ENCODE measurements at places on chromosomes 1 and 21.

- peak; percentile 26 for DNase-seq
Observed at GRCh38 chr1:27575840-27576331, 28.1 kb downstream of the AHDC1 start.

- no peak for DNase-seq
Observed at GRCh38 chr21:45801129-45801964, 157.8 kb downstream of the PCBP3 start.

- DNase-seq = no peak
Observed at GRCh38 chr1:230906226-230906625, 37.9 kb upstream of the C1orf198 start.

DNA sequence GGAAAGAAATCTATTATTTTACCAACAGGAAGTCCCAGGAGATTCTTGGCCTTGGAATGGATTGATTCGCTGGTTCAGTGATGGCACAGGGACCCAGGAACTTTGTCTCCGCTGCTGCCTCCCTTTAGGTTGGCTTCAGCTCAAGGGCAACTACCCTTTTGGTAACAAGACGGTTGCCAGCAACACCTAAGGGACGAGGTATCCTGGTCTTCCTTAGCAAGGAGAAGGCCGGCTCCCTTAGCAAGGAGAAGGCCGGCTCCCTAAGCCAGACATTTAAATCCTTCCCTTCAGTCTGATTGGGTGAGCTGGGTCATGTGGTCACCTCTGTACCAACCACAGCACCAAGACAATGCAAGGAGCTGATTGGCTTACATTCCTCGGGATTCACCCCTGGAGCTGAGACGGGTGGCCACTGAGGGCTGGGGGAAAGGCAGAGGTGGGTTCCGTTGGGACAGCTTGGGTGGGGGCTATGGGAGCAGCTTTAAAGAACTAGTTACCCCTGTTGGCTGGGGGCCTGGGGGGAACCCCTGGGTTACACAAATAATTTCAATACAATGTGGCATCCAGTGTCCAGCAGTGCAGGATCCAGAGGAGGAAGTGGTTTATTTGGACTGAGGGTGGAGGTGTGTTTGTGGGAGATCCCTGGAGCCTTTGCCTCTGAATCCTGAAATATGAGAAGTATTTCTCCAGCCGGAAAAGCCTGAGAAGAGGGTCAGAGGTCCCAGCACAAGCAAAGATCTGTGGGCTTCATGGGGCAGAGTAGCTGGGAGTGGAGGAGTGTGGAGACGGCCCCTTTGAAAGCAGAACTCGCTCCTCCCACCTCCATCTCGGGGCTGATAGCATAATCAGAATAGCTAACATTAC, 20.7 kb upstream of the CLIC4 start:
- peak; percentile 72 for DNase-seq

GRCh38 chr21:39660191-39660980, 47.6 kb downstream of the B3GALT5 start:
- peak; percentile 96 for DNase-seq

DNA sequence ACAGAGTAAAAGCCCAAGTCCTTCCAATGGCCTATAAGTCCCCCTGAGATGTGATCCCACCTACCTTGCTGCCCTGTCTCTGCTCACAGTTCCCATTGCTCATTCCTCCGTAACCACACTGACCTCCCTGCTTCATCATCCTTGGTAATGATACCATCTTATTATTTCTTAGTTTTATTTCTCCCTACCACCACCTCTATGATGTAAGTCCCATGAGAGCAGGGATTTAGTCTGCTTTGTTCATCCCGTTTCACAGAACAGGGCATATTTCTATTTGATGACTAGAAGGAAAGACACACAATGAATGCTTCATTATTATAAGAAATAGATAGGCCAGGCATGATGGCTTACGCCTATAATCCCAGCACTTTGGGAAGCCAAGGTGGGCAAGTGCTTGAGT, 22.5 kb downstream of the NIBAN1 start:
- no peak for DNase-seq

DNA sequence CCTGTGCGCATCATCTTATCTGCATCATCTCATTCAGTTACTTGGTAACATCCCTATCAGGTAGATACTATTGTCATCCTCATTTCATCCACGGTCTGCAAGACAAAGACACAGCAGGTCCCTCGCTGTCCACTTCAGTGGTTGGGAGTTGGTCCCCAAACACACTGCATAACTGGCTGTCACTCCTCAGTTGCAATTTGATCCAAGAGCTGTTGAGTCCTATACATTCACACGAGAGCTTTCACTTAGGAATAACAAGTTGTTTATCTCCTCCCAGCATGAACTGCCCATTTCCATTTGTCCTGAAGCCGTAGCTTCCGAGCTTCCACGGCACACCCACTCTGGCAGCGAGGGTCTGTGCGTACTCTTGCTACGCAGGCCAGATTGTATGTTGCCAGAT, 472.0 kb downstream of the CAMTA1 start:
- DNase-seq = no peak

DNA sequence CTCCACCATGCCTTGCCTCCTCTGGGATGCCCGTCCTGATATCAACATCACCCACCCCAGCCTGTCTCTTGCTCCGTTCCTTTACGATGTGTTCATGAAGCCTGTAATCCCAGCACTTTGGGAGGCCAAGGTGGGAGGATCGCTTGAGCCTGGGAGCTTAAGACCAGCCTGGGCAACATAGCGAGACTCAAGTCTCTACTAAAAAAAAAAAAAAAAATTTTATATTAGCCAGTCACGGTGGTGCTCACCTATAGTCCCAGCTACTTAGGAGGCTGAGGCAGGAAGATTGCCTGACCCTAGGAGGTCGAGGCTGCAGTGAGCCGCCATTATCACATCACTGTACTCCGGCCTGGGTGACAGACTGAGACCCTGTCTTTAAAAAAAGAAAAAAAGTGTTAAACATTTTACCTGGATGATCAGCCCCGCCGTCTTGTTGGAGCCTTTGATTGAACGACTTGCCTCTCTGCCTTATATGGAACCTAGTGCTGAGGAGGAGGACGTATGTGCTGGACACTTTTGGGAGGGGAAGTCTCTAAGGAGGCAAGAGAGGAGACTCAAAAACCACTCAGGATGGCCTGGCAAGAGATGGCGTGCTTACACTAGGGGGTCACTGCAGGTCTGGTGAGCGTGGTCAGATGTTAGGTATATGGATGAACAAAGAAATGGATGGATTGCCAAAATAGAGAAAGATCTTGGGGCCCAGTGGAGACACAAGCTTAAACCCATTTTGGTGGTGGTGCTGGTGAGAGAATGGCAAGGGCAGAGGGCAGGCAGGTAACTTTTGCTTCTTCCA, 80.5 kb upstream of the IFFO2 start:
- DNase-seq = no peak

- DNase-seq = no peak
Observed at GRCh38 chr1:223639331-223639749, 26.2 kb downstream of the CAPN8 start.

DNA sequence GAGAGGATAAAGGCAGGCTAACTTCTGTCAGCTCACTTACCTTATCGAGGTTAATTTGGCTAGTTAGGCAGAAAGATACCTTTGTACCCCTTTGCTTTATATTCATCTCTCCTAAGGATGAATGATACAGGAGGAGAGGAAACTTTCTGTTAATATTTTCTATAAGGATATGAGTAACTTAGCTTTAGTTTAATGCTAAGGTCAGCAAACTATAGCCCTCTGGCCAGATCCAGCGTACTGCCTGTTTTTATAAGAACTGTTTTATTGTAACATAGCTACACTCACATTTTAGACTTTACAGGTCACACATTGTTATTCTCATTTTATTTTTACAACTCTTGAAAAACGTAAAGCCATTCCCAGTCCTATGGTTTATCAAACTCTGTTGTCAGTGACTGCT, 18.1 kb downstream of the DHX9 start:
- DNase-seq = no peak

DNA sequence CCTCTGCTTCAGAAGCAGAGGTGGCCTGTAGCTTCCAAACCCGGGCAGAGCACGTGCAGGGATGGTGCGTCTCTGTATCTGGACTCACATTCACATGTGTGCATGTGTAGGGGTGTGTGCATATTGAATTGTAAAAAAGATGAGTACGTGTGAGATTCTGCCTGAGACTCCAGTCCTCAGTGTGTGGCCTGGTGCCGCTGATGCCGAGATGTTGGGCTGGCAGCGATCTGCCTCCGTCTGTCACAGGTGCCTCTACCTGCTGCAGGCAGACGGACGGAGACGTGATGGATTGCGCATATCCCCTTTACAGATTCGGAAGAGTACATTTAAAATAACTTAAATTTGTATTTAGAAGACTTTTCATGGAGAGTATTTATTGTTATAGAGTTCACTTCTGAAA, 53.6 kb downstream of the ADARB1 start:
- no peak for DNase-seq

GRCh38 chr1:34188418-34188817, 11.7 kb downstream of the C1orf94 start:
- DNase-seq = no peak

- DNase-seq = no peak
Observed at GRCh38 chr1:156963621-156964020, 43.2 kb downstream of the LRRC71 start.

GRCh38 chr1:20725189-20726117, 7.0 kb downstream of the SH2D5 start:
- DNase-seq = no peak

DNA sequence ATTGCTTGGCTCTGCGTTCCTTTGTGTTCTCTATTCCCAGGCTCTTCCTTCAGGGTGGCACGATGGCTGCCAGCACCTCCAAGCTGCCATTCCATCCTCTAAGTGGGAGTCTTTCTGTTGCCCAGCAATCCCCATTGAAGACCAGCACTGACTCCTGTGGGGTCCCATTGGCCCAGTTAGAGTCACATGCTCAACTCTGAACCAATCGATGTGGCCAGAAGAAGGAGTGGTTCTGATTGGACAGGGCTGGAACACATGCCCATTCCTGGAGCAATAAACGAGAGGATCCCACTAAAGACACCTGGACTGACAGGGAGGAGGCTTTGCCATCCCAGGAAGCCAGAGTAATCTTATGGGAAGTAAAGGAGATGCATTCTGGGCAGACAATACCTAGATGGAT, 97.2 kb upstream of the IGSF21 start:
- DNase-seq = no peak

- no peak for DNase-seq
Observed at GRCh38 chr1:93758842-93759515, 77.3 kb upstream of the BCAR3 start.

DNA sequence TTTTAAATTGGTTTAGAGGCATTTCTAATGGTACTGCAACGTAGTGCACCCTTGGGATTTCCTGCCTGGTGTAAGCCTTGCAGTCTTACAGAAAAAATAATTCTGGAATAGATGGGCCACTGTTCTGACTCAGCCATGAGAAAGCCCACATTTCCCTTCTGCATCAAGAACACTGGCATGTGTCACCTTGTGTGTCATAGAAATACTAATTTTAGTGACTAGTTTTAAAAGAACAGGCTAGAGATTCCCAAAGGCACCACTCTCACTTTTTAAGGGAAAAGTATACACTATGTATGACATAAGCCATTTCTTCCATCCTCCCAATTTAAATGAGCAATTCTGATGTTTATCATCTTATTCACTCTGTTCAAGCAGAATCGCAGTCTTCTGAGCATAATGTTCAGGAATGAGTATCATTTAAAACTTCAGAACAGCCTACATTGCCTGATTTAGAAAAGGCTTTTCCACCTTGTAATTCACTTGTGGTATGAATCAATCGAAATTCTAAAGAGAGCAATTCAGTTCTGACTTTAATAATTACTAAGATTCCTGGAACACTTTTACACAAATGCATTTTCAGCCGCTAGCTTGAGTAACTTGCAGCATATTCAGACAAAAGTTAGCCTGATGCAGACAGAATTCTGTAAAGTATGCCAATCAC, 18.8 kb downstream of the RGS13 start:
- DNase-seq = no peak

DNA sequence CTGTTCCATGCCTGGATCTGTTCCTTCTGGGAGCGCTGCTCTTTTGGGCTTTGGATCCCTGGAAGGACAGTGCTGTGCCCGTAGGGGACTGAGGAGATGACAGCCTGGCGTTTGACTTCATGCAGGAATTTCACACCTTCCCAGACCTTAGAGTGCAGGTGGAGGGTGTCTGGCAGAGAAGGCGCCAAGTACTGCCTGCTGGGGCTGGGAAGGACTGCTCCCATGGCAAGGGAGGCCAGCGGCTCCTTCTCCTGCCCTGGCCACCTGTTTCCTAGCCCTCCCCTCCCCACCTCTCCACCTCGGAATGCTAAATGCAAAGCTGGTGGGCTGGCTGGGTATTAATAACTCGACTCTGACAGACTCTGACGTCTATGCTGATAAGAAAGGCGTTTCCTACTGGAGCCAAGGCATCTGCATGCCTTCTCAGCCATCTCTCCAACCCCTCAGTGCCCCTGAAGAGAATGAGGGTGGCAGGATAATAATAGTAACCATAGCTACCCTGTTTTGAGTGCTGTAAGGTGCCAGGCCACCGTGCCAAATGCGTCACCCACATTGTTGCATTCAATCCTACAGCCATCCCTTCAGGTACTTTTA, 17.5 kb upstream of the PDIK1L start:
- DNase-seq = no peak

GRCh38 chr1:7616953-7617352, 154.1 kb upstream of the VAMP3 start:
- no peak for DNase-seq

DNA sequence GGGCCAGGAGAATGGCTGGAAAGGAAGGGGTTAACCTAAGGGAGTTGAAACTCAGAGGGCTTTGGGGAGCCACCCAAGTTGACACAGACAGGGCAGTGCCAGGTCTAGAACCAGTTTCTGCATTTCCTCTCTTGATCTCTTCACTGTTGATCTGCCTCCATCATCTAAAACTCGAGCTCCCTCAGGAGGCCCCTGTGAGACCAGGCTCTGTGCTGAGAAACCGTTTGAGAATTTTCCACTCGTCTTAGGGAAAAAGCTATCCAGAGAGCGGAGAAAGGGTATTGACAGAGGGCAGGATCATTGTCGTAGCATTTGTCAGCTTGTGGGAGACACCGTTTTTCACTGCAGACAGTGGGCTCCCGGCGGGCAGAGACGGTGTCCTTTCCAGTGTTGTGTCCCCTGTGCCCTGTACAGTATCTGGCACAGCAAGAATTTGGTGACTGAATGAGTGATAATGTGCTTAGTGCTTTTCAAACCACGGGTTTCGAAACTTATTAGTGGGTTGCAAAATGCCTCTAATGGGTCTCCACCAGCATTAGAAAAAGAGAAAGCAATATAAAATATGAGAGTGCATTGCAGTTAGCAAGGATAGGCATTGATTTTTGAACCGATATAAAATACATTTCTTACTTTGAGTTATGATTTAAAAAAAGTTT, 31.1 kb downstream of the PROK1 start:
- no peak for DNase-seq

- peak; percentile 86 for DNase-seq
Observed at GRCh38 chr1:209176866-209177430, 406.6 kb upstream of the CAMK1G start.

GRCh38 chr21:32120230-32120629, 158.6 kb downstream of the MIS18A start:
- no peak for DNase-seq

GRCh38 chr1:117620440-117620839, 14.6 kb downstream of the TENT5C start:
- no peak for DNase-seq
